Activated CD4-positive, alpha-beta memory T cell treated with anti-CD3 and anti-CD28 coated beads for 36 hours (primary cell): ENCODE measurements at places on chromosomes 7 and 10. TPM values are rescaled to one million over a fixed set of nuclear protein-coding genes. Genes with fewer than 3 reads are reported as not detected.

DNA sequence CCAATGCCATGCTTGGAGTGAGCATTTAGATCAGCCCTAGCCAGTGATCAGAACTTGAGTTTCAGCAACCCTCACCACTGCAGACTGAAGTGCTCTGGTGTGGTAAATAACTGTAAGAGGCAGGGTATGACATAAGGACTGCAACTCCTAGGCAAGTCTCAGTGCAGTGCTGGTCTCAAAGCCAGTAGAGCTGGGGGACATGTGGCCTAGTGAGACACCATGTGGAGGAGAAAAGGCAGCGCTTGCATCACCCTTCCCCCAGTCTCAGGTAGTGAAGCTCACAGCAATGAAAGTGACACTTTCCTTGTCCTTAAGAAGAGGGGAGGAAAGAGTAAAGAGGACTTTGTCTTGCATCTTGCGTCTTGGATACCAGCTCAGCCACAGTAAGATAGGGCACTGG is 386.8 kb upstream of the POT1 start:
- H3K4me1 ChIP-seq, result no peaks in the 10 kb centered on the region
- H3K27me3 ChIP-seq, result no peaks in the 10 kb centered on the region
- DNase-seq, result no peak
- H3K36me3 ChIP-seq, result no peaks in the 10 kb centered on the region

GRCh38 chr7:146208492-146208891 is 91.9 kb downstream of the CNTNAP2 start:
- no peak overlapping the region for H3K27ac ChIP-seq
- no peak for DNase-seq
- no peaks in the 10 kb centered on the region for H3K27me3 ChIP-seq
- H3K36me3 ChIP-seq, result no peaks in the 10 kb centered on the region

DNA sequence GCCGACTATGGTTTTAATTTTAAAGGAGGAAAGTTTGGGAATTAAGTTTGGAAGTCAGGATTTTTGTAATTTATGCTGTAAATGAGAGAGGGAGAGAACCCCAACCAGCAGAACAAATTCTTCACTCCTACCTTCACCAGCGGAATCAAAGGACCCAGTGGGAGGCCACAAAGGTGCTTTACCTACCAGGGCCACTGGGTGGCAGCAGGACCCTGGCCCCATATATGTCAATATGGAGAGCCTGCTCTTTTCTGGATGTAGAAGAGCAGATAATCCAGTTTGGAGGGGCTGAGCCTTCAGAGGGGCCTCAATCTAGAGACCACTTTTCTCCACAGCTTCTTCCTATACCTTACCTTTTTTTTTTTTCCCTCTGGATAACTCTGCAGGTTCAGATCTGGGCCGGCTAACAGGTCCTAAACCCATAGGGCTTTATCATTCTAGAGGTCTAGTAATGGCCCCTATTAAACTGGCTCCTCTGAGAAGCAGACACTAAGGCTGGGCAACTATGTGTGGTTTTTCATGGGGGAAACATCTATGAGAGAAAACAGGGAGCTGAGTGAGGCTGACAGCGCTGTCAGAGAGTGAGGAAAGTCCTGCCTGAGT is 8.5 kb upstream of the SCD start:
- DNase-seq, result peak; percentile 88
- H3K27me3 ChIP-seq, result peaks cover 4% of the 10 kb centered on the region
- no peak overlapping the region for H3K4me3 ChIP-seq
- no peaks in the 10 kb centered on the region for H3K4me1 ChIP-seq
- H3K36me3 ChIP-seq, result no peaks in the 10 kb centered on the region

- H3K27ac ChIP-seq, result peak overlapping the region; percentile 57
- H3K27me3 ChIP-seq, result no peaks in the 10 kb centered on the region
- no peak overlapping the region for H3K4me3 ChIP-seq
- peak; percentile 44 for DNase-seq
- peaks cover 88% of the 10 kb centered on the region for H3K36me3 ChIP-seq
Observed at GRCh38 chr10:8069108-8069507, 14.6 kb downstream of the GATA3 start.

GRCh38 chr7:80929619-80930018 is 10.8 kb upstream of the SEMA3C start:
- H3K27me3 ChIP-seq, result no peaks in the 10 kb centered on the region
- no peak for DNase-seq
- no peak overlapping the region for H3K4me3 ChIP-seq
- no peaks in the 10 kb centered on the region for H3K4me1 ChIP-seq
- H3K36me3 ChIP-seq, result no peaks in the 10 kb centered on the region

DNA sequence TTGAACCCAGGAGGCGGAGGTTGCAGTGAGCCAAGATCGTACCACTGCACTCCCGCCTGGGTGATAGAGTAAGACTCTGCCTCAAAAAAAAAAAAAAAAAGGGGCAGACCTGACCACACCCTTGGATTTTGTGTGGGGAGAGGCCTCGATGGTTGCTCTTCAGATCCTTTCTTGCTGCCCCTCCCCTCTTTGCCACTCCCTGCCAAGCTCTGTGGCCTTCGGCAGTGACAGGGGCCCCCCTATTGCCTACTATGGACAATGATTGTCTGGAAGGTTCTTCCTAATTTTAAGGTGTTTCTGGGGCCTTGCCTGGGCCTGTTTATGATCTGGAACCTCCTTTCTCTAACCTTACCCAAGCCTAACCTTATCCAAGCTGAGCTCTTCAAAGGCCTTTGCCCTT is 795 bp downstream of the PRF1 start:
- peak overlapping the region; percentile 79 for H3K4me3 ChIP-seq
- no peak for DNase-seq
- H3K4me1 ChIP-seq, result peaks cover 25% of the 10 kb centered on the region
- H3K36me3 ChIP-seq, result peaks cover 13% of the 10 kb centered on the region
- peak overlapping the region; percentile 82 for H3K27ac ChIP-seq

DNA sequence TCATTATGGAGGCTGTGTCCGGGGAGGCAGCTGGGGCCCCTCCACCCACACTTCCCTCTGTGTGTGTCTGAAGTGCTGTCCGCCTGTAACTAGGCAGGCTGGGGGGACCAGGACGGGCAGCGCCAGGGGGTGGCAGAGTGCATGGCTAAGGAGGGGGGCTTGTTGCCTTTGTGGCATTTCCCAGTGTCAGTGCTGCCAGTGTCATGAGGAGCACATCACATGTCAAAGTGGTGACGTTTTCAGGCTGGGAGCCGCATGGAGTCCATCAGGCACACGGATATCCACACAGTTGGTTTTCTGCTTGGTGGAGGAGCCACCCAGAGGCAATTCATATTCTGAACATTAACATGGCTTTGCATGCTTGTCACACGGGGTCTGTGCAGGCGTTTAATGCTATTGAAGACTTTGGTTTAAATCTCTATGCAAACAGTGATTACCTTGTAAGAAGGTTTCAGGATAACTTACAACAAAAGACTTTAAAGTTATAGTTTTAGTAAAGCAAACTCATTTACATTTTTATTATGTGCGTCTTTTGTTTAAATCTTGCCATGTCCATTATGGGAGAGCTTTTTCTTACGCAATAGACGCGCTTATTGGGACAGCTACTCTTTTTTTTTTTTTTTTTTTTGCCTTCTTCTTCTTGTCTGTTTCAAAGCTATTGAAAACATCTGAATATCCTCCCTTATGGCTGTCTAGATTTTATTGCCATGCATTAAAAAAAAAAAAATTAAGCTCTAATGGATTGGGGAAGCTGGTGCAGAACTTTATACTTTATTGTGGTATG is 52.9 kb downstream of the C10orf67 start:
- peaks cover 2% of the 10 kb centered on the region for H3K4me1 ChIP-seq
- H3K4me3 ChIP-seq, result no peak overlapping the region
- H3K27me3 ChIP-seq, result peaks cover 14% of the 10 kb centered on the region
- H3K27ac ChIP-seq, result no peak overlapping the region

DNA sequence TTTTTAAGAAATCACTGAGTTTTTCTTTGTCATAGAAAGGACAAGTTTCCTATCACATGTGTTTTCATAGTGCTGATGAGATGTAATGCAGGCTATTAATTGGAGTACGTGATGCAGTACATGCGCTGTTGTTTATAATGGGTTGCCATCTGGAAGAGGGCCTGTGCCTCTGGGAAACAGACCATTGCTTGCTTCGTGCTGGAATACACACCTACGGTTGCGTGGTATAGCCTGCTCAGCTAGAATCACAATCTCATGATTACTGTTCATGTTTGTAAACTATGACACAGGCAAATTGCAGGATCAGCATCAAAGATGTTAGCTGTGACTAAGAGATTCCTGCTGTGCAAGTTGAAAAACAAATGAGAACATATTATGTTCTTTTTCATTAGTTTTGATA is 107.2 kb upstream of the STEAP1B start:
- H3K27ac ChIP-seq, result no peak overlapping the region
- H3K4me1 ChIP-seq, result no peaks in the 10 kb centered on the region
- H3K4me3 ChIP-seq, result no peak overlapping the region

- no peak overlapping the region for H3K4me3 ChIP-seq
- DNase-seq, result no peak
- H3K4me1 ChIP-seq, result peaks cover 42% of the 10 kb centered on the region
- peak overlapping the region; percentile 53 for H3K27ac ChIP-seq
Observed at GRCh38 chr10:31136930-31137885, 105.5 kb upstream of the ZNF438 start.

DNA sequence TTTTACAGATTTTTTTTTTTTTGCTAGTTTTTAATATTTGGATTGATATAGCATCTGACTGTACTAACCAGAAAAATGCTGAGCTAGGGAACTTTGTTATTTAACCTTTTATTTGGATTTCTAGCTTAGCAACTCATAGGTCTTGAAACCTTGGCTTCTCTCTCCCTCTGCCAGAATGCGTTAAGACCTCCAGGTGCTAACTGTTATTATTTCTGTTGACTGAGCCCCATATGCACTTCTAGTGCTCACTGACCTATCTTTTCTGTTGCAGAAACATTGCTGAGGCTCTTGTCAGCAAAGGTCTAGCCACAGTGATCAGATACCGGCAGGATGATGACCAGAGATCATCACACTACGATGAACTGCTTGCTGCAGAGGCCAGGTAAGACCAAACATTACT is 143.6 kb downstream of the LRRC4 start:
- no peak overlapping the region for H3K4me3 ChIP-seq
- H3K27me3 ChIP-seq, result no peaks in the 10 kb centered on the region
- no peak for DNase-seq
- H3K36me3 ChIP-seq, result peaks cover 42% of the 10 kb centered on the region
- H3K4me1 ChIP-seq, result peaks cover 18% of the 10 kb centered on the region

DNA sequence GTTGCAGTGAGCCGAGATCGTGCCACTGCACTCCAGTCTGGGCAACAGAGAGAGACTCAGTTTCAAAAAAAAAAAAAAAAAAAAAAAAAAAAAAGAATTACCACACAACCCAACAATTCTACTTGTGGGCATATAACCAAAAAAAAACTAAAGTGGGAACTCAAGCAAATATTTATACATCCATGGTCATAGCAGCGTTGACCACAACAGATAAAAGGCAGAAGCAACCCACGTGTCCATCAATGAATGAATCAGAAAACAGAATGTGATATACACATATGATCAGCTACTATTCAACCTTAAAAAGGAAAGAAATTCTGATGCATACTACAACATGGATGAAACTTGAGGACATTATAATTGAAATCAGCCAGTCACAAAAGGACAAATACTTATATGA is 179.3 kb upstream of the NEBL start:
- H3K27me3 ChIP-seq, result peaks cover 4% of the 10 kb centered on the region
- no peaks in the 10 kb centered on the region for H3K36me3 ChIP-seq
- no peak overlapping the region for H3K4me3 ChIP-seq
- DNase-seq, result no peak
- no peak overlapping the region for H3K27ac ChIP-seq

GRCh38 chr10:72567889-72568640 is 57.8 kb downstream of the MICU1 start:
- DNase-seq, result no peak
- H3K36me3 ChIP-seq, result peaks cover 18% of the 10 kb centered on the region
- H3K27ac ChIP-seq, result no peak overlapping the region
- H3K27me3 ChIP-seq, result no peaks in the 10 kb centered on the region

- H3K4me1 ChIP-seq, result no peaks in the 10 kb centered on the region
- H3K27me3 ChIP-seq, result no peaks in the 10 kb centered on the region
- DNase-seq, result no peak
- no peaks in the 10 kb centered on the region for H3K36me3 ChIP-seq
- no peak overlapping the region for H3K4me3 ChIP-seq
- H3K27ac ChIP-seq, result no peak overlapping the region
Observed at GRCh38 chr7:121953601-121954000, 80.6 kb downstream of the PTPRZ1 start.

- no peaks in the 10 kb centered on the region for H3K36me3 ChIP-seq
- DNase-seq, result no peak
- H3K27me3 ChIP-seq, result no peaks in the 10 kb centered on the region
- H3K4me3 ChIP-seq, result no peak overlapping the region
- H3K4me1 ChIP-seq, result peaks cover 9% of the 10 kb centered on the region
- H3K27ac ChIP-seq, result no peak overlapping the region
Observed at GRCh38 chr10:103241262-103242011, 4.2 kb upstream of the RPEL1 start.

DNA sequence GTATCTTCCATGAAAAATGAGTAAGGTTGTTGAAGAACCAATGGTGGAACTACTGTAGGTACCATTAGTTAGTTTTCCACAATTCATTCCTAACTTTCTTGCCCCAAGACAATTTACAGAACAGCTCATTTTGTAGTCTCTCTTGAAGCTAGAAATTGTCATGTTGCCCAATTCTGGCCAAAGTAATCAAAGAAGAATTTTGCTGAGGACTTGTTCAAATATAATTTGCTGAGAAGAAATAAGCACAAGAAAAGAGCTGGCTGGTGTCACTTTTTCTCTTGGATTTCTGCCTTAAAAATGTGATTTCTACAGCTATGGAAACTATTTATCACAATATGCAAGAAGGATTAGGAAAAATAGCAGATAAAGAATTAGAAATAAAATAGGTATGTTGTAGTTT is 199.2 kb upstream of the SEMA3A start:
- H3K36me3 ChIP-seq, result no peaks in the 10 kb centered on the region
- H3K27ac ChIP-seq, result no peak overlapping the region
- H3K4me3 ChIP-seq, result no peak overlapping the region

The OPN4 gene
- total RNA-seq, result not detected

The PRTFDC1 gene
- 0.36 TPM for total RNA-seq

The GRID2IP gene
- total RNA-seq, result 0.21 TPM

The PLPP4 gene
- not detected for total RNA-seq
